Smooth muscle cell of the brain vasculature (primary cell): ENCODE measurements at places on chromosomes 1 and 21.

DNA sequence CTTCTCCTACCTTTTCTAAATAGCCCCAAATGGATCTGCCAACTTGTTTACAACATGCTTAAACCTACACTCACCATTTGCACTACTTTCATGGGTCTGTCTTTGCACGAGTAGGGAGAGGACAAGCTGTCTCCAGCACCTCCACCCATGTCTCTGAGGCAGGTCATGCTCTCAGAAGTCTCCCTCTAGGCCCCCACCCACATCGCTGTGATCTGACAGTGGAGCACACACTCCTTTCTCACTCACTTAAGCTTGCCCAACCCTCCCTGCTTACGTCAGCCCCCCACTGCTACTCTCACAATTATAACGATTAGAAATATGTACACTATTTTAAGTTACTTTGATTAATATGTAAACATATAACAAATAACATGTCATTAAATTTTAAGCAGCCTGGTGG lies 141.1 kb downstream of the KCNH1 start:
- no peak for DNase-seq

DNA sequence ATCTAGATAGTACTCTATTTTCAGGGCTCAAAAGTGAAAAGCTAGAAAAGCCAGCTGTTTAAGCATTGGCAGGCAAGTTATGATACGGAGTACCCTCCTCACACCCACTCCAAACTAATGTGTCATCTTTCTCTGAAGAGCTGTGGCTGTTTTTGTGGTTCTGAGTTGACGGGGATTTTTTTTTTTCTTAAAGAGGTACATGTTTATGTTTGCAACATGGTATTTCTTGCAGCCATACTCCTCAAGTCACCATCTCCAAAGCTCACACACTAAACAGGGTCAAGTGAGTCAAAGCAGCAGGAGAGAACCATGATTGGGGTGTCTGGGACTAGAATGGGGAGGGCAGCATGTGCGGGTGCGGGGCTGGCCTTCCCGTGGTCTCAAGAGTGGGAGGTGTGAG lies 347.2 kb downstream of the DISC1 start:
- no peak for DNase-seq

DNA sequence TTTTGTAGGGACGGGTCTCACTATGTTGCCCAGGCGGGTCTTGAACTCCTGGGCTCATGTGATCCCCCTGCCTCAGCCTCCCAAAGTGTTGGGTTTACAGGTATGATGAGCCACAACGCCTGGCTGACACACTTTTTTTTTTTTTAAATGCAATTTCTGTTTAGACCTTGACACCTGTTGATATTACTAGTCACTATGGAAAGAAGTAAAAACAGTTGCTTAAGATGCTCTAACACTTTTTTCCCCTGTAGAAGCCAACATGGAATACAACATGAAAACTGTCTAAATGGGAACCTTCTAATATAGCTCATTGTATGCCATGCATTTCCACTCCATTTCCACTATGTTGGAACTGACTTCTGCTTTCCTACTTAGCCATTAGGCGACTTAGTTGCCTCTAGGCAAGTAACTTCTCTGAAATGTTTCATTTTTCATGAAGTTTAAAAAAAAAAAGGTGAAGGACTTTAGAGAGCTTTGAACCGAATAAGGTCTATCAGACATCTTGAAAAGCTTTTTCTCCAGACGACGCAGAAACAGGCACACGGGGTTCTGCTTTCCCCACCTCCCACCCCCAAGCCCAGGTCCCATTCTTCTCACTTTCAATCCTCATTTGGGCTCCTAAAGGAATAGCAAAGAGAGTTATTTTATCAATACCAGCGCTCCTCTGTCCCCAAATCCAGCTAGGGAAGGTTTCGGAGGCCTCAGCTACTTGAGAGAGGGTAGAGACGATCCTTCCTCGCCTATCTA lies 648 bp upstream of the DR1 start:
- no peak for DNase-seq

DNA sequence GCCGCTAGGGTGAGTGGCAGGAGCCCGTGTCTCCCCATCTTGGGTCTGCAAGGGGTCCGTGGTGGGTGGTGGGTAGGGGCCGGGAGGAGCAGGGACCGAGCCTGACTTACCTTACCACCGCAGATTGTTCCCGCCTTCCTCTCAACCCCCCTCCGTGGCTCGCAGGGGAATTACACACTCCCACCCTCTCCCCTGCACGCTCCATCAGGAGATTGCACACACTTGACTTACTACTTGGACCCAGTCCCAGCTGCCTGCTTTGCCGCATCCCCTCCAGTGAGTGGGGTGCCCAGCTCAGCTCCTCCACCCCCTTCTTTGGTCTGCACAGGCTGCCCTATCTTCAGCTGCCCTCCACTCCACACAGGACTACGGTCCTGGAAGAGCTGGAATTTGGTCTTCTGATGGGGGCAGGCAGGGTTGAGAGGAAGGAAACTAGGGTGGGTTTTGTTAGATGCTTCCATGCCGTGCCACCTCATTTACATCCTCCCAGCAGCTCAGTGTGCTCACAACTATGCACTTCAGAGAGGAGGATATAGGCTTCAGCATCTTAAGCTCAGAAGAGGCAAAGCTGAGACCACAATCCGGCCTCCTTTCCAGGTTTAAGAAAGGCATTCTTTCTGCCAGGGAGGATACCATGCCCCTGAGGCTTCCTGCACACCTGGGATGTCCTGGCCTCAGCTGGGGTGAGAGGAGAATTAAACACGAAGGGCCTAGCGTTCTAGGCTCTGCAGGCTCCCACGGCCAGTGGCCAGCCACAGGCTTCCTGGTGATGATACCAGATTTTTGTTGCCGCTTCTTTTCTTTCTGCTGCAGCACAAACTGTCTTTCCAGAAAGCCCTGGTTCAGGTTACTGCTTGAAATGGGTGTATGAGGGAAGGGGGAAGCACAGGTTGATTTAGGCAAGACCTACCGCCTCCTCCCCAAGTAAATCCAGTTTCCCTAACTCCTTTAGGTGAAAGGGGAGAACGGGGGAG lies 2.3 kb downstream of the KCNC4 start:
- no peak for DNase-seq

- no peak for DNase-seq
These were observed 176.5 kb downstream of the C1orf21 start for GRCh38 chr1:184563308-184563707.

DNA sequence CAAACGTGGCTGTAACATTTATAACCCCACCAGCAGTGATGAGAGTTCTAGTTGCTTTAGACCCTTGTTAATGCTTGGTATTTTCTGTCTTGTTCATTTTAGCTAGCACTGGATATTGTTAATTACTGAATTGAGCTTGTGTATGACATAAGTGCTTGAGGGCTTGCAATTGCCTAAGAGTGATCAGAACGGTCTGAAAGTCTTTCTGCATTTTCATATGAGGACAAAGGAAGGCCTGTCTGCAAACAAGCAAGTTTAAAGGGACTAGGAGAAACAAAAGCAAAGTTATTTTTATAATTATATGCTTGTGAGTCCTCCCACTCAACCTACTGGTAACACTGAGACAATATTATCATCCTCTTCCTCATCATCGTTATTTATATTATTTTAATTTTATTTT lies 305.5 kb upstream of the DUSP10 start:
- DNase-seq, result no peak

GRCh38 chr1:17952506-17952905 lies 155.1 kb upstream of the IGSF21 start:
- no peak for DNase-seq

GRCh38 chr1:11680270-11681070 lies 478 bp downstream of the MAD2L2 start:
- no peak for DNase-seq

GRCh38 chr1:244917073-244917670 lies 52.8 kb upstream of the HNRNPU start:
- no peak for DNase-seq

DNA sequence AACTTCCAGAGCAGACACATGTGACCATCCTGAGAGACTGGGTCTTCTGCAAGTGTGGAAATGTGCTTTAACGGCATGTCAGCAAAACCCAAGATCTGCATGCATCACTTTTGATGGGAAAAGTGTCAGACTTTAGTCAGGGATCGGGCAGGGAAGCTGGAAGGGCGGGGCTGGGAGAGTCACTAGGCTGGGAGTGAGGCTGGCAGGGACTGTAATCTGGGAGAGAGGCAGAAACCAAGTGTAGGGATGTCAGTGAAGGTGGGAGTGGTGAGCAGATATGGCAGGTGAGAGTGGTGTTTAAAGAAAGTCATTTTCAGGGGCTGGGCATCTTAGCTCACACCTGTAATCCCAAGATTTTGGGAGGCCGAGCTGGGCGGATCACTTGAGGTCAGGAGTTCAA lies 11.3 kb downstream of the CDA start:
- no peak for DNase-seq

DNA sequence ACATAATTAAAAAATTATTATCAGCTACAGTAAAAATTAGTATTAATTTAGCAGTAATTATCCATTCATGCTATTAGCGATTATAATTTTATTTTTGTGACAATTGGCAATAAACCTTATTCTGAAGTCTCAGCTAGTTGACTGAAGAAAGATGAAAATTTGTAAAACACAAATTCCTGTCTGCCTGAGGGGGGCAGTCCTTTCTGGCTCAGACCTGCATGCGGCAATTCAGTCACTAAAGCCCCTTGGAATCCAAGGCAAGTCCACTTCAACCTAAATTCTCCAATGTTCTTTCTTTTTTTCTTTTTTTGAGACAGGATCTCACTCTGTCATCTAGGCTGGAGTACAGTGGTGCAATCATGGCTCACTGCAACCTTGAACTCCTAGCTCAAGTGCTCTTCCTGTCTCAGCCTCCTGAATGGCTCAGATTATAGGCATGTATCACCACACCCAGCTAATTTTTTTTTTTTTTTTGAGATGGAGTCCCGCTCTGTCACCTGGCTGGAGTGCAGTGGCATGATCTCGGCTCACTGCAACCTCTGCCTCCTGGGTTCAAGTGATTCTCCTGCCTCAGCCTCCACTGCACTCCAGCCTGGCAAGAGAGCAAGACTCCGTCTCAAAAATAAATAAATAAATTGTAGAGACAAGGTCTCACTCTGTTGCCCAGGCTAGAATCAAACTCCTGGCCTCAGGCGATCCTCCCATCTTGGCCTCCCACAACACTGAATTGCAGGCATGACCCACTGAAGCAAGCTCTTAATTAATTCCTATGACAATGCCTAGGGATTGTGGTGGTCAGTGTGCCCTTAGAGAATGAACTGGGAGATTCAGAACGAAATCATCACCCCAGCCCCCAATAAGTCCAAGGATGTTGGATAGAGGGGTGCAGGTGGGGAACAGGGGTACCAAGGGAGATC lies 24.2 kb upstream of the ITPKB start:
- DNase-seq, result no peak

DNA sequence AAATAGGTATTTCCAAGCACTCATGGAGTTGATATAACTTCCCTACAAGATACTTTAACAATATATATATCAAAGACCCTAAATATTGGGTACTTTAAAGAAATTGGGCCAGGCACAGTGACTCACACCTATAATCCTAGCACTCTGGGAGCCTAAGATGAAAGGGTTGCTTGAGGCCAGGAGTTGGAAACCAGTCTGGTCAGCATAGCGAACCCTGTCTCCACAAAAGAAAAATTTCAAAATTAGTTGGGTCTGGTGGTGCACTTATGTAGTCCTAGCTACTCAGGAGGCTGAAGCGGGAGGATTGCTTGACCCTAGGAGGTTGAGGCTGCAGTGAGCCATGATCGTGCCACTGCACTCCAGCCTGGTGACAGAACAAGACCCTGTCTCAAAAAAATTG lies 393.9 kb upstream of the DEPDC1 start:
- DNase-seq, result no peak

DNA sequence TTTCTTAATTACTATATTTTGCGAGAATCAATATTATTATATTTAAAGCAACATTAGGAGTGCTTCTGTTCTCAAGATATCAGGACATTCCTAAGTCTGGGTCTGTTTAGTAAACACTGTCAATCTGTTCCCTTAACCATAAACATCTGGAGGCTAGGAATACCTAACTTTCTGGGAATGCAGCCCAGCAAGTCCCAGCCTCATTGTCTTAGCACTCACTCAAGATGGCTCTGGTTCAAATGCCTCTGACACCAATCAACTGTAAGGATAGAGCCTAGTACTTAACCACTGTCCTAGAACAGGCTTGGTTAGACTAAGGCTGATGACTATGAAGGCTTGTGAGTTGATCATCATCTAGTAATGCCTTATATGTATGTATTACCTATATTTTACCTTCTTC lies 61.5 kb downstream of the TNN start:
- no peak for DNase-seq

GRCh38 chr1:215631489-215631888 lies 64.4 kb downstream of the KCTD3 start:
- DNase-seq, result peak; percentile 32

DNA sequence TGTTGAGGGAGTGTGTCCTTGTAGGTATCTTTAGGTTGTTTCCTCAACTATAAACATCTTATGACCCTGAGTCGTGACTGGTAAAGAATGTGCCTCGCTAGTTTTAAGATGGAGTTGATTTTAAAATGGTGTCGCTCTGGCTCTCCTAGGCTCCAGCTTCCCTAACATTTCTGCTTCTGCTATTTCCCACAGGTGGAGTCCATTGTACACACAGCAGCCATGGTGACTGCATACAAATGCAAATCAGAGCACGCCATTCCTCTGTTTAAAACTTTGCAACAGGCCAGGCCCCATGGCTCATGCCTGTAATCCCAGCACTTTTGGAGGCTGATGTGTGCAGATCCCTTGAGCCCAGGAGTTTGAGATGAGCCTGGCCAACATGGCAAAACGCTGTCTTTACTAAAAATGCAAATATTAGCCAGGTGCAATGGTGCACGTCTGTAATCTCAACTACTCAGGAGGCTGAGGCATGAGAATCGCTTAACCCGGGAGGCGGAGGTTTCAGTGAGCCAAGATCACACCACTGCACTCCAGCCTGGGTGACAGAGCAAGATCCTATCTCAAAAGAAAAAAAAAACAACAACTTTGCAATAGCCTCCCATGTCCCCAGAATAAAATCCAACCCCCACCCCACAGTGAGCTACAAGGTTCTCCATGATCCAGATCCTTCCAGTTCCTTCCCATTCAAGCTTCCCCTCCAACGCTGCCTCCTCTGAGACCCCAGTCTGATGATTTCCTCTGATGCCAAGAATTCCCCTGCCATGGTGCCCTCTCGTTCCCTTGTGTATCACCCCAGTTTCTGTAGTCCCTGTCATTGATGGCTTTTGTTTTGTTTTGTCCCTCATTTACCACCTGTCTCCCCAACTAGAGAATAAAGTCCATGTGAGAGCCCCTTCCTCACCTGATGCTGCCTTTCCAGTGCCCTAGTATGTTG lies 36.9 kb upstream of the KLHDC7A start:
- no peak for DNase-seq

- no peak for DNase-seq
These were observed 653 bp upstream of the IFFO2 start for GRCh38 chr1:18957136-18957521.

GRCh38 chr1:27527890-27528817 lies 38.2 kb upstream of the WASF2 start:
- DNase-seq, result no peak

- no peak for DNase-seq
These were observed at the start of gene MEGF6 for GRCh38 chr1:3611170-3612019. Gene MEGF6 (minus strand): TSS chr1:3611508. CDS start chr1:3611268, 240 bp downstream.

GRCh38 chr1:203696673-203697072 lies 68.3 kb upstream of the LAX1 start:
- no peak for DNase-seq

DNA sequence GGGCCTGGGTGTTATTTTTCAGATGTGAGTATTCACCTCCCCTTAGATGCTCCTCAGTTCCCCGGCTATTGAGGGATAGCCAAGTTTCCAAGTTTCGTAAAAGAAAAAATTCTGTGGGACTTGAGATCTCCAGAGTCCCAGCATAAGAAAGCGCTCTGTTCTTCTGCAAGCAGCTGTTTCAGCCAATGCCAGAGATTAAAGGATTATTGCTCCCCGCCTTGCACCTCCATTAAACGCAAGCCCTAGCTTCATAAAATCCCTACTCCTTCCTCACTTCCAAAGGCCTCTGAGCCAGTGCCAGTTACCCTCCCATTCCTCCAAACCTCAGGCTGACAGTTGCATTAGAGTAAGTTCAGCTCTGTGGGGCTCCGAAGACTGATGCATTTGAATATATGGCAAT lies 56.4 kb downstream of the CHIA start:
- no peak for DNase-seq
